ENCODE measurements at places on chromosomes 16 and 17.

DNA sequence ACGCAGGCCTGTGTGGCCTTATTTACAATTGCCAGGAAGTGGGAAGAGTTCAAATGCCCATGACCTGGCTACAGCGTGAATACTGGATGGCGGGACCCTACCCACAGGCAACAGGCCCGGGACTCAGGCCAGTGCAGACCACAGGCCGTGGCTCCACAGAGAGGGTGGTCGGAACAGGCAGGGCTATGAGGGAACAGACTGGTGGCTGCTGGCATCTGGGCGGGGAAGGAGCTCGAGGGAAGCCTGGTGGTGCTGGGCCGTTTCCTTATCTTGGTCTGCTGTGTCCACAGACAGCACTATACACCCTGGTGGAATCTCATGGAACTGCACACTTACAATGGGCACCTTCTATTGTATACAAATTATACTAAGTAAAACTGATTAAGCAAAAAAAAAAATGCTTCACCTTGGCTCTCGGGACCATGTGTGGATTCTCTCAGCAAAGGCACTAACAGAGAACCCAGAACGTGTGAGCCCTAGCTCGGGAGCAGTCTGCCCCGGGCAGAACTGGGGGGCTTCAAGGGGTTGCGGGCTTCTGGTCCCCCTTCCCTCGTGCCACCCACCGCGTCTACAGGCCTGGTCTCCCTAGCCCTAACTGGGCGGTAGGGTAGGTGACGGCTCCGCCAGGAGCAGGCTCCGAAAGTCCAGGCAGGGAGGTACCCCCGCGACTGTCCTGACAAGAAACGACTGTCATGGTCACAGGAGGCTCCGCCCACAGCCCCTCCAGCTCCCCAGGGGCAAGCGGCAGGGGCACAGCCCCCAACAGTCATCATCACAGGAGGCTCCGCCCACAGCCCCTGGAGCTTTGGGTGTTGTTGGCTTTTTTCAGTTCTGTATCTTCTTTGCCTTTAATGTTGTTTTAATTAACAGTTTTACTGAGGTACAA lies 21.8 kb downstream of the CEP131 start:
- DNase-seq = no peak

DNA sequence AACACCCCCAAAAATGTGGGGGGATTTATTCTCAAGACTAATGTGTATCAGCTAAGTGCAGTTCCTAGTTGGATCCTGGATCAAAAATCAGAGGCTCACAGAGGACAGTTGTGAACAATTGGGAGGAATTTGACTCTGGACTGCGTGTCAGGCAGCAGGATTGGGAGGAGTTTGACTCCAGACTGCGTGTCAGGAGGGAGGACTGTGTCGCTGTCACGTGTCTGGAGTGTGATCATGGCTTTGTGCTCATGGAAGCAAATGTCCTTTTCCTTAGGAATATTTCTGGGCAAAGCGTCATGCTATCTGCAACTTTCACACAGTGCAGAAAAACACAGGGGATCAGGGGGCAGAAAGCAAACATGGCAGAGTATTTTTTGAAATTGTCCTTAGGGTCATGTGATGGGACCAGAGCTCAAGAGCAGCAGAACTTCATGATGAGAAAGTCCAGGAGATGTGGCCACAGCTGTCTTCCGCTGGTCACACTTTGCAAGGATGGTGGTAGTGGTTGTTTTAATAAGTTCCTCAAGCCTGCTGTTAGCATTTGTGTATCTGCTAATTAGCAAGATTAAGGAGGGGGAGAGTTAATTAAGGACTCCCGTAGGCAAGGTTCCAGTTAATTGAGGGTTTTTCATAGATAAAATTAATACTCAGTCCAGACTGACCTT lies 122.0 kb upstream of the CHMP6 start:
- DNase-seq = no peak

DNA sequence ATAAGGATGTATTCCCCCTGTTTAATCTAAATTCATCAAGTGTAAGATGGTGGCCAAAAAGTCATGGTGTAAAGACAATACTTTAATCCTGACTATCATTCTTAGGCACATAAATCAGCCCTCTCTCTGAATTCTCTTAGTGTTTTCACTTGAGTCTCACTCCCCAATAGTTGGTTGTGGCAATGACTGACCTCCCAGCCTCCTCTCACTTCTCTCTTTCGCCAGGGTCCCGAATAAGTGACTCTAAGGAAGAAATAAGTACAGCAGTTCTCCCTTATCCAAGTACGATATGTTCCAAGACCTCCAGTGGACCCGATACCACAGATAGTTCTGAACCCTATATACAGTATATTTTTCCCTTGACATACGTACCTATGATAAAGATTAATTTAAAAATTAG lies 335.3 kb downstream of the MAF start:
- DNase-seq = no peak

GRCh38 chr17:60392845-60393702 lies 1.1 kb upstream of the USP32 start:
- DNase-seq = peak; percentile 8

- DNase-seq = no peak
These were observed 267.1 kb upstream of the TNRC6C start for GRCh38 chr17:77691216-77692085.

- no peak for DNase-seq
These were observed 17.4 kb downstream of the ITPRIPL2 start for GRCh38 chr16:19130852-19131824.

GRCh38 chr17:33220036-33220435 lies 73.1 kb downstream of the ASIC2 start:
- DNase-seq = no peak

DNA sequence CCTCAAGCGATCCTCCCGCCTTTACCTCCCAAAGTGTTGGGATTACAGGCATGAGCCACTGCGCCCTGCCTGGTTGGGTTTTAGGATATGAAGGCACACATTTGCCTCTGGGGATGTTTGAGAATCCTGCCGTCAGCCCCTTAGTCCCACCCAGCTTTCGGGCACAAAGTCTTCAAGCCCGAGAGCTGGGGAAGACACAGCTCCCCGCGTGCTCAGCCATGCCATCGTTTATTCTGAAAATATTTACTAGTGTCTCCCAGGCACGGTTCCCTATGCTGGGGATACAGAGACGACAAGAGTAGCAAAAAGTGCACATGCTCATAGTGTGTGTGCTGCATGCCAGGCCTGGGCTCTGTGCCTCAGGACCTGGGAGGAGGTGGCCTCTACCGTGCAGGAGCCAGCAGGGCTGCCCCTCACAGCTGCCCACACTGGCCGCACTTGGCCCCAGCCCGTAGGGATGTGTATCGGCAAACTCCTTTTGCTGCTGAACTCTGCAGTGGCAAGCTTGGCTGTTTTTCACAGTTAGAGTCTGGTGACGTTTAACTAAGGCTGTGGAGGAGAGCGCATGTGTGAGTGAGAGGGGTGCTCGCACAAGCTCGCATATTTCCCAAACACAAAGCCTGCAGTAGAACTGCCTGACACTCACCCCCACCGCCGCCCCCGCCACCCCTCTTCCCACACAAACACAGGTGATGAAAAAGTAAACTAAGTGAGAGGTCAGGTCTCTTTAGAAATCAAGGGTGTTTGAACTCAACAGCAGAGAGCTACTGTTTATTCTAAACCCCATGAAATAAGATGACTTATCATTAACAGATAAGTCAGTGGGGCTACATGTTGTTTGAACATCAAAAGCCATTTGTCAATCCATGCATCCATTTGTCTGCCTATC lies 266.4 kb downstream of the MRTFB start:
- DNase-seq = no peak

DNA sequence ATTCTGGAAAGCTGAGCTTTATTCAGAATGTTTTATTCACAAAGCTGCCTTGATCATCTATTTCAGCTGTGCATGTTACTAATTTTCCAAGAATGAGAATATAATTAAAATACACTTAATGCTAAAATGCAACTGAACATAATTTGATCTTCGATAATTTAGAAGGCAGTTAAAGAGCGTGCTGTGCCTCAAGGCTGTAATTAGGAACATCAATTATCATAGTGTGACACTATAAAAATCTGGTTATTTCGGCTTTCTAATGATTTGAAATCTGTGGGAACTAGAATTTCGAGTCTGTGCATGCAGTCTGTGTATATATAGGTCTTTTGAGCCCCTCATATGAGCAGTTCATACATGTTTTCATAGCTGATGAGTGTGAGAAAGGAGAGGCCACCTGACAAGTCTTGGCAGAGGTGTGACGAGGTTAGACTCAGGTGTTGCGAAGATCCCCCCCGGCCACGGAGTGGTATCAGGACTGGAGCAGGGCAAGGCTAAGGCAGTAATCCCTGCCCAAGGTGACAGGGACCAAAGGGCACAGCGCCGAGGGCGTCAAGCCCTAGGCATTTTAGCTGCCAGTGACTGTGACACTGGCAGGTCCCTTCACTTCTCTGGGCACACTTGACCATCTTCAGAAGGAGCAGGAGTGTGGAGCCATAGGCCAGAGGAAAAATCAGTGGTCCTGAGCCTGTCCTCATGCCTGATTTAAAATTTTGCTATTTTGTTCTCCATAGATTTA lies 328.5 kb downstream of the SNX29 start:
- DNase-seq = no peak

DNA sequence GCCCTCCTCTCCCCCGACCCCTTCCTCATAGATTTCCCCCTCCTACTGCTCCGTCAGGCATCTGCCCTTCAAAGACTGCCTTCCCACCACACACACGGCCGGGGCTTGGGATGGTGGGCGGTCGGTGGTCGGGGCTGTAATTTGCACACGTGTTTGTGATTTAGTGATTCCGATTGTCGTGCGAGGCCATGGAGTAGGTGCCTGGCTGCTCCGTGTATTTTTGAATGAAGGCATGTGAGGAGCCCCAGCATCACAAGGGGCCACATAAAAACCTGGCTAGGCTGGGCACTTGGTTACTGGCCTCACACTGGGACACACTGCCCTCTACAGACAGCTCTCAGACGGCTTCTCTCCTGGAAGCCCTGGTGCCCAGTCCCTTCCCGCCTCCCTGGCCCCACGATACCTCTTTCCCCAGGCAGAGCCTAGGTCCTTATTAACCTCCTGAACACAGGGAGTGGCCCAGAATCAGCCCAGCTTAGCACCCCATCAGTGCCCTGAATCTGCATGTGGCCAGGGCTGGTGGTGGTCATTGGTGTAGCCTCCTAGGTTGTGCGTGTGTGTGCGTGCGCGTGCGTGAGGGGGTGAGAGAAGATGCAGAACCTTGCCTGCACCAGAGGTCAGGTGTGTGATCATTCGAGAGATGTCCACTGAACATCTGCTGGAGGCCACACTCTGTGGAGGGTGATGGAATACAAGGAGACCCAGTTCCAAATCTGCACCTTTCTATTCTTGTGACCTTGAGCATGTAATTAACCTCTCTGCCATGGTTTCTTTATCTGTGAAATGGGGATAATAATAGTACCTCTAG lies 1.3 kb upstream of the SOCS1 start:
- peak; percentile 48 for DNase-seq

GRCh38 chr16:74221828-74222227 lies 74.8 kb upstream of the PSMD7 start:
- no peak for DNase-seq

GRCh38 chr17:55023626-55024025 lies 55.1 kb downstream of the STXBP4 start:
- no peak for DNase-seq

DNA sequence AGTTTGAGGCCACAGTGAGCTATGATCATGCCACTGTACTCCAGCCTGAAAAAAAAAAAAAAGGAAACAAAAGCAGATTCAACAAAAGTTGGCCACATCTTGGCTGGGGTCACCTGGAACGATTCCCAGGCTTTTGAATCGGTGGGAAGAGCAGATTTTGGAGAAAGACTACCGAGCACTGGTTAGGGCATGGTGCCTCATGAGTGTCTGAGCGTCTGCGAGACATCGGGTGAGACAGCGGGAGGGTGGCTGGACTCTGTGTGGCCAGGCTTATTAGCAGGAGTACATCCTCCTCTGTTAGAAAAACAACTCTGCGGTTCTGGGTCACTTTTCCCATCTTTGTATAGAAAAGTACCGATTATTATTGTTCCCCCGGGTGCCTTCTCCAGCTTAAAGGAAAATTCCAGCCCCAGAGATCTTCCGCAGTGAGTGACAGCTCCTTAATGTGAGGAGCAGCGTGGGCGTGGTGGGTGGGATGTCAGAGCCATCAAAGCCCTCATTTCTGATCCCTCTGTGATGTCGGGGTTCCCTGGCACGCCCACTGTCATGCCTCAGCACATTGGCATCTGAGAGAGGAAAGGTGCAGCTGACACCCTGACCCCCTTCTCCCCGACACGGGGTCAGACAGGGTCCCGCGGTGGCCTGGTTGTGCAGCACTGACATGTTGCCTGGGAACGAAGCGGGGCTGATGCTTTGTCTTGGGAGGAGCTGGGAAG lies 6.9 kb downstream of the RGS9 start:
- DNase-seq = no peak

DNA sequence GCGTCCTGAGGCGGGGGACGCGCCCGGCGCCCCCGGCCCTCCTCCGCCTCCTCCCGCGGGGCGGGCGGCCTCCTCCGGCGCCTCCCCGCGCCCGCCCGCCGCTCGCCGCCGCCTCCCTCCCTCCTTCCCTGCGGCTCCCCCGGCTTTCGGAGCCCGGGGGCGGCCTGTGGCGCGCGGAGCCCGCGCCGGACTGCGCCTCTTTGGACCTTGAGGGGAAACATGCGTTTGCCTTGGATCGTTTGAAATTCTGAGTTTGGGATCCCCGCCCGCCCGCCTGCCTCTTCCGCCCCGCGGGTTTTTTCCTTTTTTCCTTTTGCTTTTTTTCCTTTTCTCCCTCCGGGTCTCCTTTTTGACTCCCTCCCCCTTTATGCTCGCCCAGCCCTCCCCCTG lies 390 bp downstream of the ZNRF1 start:
- DNase-seq = no peak

All from stimulated activated CD8-positive, alpha-beta memory T cell treated with anti-CD3 and anti-CD28 coated beads, Interleukin-4, amount 100 ng/mL, for 24 hours (primary cell).